NCI-H1694 (cell line): ENCODE measurements at places on chromosomes 6 and 20.

DNA sequence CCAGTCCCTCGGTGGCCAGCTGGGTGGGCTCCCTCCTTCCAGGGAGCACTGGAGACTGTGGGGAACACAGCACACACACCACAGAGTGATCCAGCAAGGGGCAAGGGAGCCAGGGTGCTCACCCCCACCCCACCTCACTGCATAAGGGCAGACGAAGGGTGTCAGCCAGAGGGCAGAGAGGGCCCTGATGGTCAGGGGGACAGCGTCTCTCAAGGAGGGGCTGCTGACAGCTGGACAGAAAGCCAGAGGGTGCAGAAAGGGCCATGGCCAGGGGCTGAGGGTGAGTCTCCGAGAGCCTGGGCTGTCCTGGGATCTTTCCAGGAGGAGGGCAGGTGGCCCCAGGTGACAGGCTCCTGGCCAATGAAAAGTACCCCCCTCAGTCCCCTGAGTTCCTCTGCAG lies 73.4 kb upstream of the PMEPA1 start:
- DNase-seq: no peak

GRCh38 chr6:154484942-154485341 lies 25.5 kb downstream of the CNKSR3 start:
- no peak for DNase-seq

- no peak for DNase-seq
Observed at GRCh38 chr6:49551866-49552129, 1.3 kb downstream of the C6orf141 start.

GRCh38 chr6:53829698-53830221 lies 35.0 kb downstream of the LRRC1 start:
- no peak for DNase-seq

GRCh38 chr6:75285283-75285639 lies 669 bp upstream of the TMEM30A start:
- DNase-seq: no peak

DNA sequence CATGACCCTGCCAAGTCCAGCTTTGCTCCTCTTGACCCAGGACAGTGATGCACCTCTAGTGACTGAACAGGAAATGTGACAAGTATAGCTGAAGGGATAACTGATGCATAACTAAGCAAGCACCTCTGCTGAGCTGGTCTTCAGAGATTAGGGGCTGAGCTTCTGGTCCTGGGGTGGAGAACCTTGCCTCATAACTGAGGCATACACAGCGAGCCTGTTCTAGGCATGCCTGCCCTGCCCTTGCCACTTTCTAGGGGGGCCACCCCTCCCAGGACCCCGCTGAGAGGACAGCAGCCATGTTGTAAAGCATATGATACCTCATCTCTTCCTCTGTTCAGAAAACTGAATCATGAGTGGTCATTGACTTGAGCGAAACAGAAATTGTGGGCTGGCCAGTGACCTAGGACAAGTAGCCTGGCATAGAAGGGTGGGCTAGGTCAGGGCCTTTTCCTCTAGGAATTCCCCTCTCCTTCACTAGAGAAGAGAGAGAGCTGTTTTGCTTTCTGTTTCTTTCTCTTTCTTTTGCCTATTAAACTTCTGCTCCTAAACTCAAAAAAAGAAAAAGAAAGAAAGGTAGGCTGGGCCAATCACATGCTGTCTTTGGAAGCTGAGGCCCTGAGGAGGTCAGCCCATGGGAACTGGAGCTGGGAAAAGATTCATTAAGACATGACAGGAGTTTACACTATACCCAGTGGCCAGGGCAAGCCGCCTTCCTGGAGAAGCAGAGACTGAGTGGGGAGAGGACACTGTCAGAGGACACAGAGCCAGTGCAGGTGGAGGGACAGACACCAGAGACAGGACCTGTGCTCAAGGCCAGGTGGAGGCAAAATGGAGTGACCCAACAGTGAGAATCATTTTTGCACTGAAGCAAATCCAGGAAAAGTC lies 23.1 kb downstream of the ALDH5A1 start:
- DNase-seq: no peak

DNA sequence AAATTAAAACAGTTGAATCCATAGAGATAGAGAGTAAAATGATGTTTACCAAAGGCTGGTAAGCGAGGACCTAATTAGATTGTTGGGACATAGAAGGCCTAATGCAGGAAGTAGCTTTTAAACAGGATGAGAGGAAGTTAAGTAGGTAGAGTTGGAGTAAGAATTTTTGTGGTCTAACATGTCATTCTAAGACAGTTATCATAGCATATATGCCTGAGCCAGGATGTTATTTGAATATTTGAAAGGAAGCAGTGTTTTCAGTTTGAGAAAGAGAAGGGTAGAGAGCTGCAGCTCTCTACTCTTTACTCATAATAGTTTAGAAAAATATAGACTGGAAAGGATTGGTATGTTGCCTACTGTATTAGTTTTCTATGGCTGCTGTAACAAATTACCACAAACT lies 121.6 kb downstream of the MEI4 start:
- DNase-seq: no peak

DNA sequence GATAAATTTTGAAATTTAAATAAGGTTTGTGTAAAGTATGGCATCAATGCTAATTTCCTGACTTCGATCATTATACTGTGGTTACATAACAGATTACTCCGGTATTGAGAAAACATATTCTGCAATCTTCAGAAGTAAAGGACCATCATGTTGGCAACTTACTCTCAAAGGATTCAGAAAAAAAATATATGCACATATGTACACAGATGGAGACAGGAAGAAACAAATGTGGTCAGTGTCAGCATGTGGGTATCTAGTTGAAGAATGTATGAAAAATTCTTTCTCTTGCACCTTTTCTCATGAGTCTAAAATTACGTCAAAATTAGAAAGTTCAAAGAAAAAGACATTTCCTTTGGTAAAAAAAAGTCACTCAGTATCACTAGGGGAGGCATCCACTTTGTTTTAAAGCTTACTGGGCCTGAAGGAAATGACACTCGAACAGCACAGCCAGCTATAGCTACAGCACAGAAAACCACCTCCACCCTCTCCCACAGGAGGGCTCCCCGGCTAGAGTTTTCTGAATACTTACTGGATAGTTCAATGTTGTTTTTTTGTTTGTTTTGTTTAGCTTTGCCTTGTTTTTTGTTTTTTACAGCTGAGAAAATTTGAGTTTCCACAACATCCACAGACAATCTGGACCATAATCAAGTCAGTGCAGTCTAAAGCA lies 317.2 kb upstream of the AGPAT4 start:
- no peak for DNase-seq

GRCh38 chr6:131061041-131061750 lies 1.8 kb downstream of the EPB41L2 start:
- DNase-seq: no peak

DNA sequence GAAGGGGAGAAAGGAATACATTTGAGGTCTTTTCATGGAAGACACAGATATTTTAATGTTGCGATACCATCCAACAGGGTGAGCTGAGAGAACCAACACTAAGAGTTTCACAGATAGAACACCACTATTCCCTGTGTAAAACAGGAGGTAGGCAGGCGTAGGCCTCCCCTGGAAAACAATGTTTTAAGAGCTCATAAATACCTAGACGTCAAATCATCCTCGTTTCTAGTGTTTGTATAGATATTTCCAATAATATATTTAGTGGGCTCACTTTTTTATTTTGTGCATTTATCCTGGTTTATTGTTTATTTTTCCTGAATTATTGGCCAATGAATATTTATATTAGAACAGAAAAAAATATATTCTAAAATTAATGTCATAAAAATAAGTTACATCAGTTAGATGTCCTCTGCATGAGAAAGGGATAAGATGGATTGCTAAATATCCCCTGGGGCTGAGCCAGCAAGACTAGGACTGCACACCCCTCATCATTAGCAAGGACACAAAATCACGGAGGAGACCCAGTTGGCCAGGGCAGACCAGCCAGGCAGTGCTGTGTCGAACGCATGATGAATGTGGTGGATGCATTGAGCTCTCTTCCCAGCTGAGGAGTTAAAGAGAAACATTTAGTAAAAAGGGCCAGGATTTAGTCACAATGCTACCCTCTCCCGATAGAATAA lies 380.5 kb downstream of the C6orf118 start:
- DNase-seq: no peak

GRCh38 chr20:47348539-47349142 lies 7.9 kb downstream of the ZMYND8 start:
- no peak for DNase-seq

DNA sequence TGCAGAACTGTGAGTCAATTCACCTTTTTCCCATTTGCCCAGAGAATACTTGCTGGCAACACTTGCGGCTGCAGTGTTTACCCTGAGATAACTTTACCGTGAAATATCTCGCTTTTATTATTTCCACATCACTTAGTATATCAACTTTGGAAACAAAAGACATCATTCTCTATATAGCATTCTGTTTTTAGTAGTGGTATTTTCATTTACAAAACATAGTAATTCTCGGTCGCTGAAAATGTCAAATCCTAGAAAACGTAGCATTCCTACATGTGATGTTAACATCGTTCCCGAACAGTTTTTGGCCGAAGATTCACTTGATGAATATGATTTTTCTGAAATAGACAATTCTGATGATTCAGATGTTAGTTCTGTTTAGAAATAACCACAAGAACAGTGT lies 52.0 kb downstream of the NHLRC1 start:
- no peak for DNase-seq

DNA sequence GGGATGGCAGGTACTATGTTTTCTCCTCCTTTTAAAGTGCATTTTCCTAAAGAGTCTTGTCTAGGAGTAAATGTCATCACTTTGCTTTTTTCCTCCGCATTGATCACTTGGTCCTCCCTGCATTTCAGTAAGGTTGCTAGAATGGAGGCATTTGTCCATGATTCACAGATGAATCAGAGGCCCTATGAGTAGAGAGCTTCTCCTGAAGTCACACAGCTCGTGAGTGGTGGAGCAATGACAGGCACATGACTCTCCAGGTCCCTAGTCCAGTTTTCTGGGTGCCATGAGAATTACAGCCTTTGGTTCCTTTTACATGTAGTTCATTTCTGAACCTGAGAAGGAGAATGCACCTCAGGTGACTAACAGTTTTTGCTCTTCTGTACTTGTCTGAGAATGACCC lies 50.5 kb downstream of the HLA-A start:
- DNase-seq: no peak

GRCh38 chr6:119497988-119498727 lies 148.6 kb upstream of the MAN1A1 start:
- peak; percentile 9 for DNase-seq

DNA sequence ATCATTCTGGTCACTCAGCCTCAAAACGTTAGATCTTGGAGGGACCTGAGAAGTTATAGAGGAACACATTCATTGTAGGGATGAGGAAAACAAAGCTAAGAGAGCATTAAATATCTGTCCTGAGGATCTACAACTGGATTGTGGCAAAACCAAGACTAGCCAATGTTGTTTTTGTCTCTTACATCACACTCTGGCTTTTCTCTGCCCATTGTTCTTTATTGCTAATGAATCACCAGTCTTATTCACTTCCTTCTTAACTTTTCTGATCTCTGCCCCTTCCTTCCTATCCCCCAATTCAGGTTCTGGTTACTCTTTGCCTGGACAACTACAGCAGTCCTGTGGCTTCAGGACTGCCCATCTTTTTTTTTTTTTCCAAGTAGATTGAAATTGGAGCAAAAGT lies 57.0 kb upstream of the PREP start:
- no peak for DNase-seq

- no peak for DNase-seq
Observed at GRCh38 chr6:145372671-145373151, 362.6 kb downstream of the EPM2A start.

DNA sequence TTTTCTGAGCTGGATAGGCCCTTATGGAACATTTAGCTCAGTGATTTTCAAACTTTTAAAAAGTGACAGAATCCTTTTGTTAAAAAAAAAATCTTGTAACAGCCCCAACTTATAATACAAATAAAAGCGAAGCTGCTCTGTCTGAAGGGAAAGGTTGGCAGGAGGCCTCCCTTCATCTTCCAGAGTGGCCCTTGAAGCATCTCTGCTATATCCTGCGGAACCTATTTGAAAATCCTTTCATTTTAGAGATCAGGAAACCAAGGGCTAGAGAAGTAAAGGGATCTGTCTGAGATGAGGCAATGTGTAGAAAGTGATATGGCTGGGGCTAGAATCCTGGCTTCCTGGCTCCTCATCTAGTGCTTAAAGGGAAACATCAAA lies 107.8 kb downstream of the UBE3D start:
- DNase-seq: no peak
